Posterior cingulate gyrus (tissue), 11 donors: ENCODE measurements at places on chromosomes 5 and 9.

DNA sequence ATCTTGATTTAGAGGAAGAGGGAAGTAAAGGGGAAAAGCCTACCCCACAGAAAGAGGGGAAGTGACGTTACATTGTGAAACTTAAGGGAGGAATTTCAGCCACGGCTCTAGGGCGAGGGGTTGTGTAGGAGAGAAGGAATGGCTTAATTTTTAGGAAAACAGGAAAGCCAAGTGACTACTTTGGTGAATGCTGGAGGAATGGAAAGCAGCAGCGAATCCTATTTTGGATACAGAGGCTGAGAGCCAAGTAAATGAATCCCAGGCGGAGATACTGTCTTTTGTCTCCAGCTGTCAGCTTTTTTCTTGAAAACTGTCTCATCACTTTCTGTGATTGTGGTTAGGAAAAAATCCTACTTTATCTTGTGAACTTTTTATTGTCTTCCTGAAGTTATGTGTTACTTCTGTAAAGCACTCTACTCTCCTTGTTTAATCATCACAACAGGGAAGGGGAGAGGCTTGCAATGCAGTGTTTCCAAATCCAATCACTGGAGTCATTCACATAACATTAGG, 188.4 kb downstream of the TSSK1B start:
- no peak for DNase-seq

- DNase-seq: no peak
Measured at GRCh38 chr5:177545487-177546257, 8.7 kb downstream of the FAM193B start.

GRCh38 chr5:179836225-179837019, 15.7 kb downstream of the SQSTM1 start:
- DNase-seq: no peak

DNA sequence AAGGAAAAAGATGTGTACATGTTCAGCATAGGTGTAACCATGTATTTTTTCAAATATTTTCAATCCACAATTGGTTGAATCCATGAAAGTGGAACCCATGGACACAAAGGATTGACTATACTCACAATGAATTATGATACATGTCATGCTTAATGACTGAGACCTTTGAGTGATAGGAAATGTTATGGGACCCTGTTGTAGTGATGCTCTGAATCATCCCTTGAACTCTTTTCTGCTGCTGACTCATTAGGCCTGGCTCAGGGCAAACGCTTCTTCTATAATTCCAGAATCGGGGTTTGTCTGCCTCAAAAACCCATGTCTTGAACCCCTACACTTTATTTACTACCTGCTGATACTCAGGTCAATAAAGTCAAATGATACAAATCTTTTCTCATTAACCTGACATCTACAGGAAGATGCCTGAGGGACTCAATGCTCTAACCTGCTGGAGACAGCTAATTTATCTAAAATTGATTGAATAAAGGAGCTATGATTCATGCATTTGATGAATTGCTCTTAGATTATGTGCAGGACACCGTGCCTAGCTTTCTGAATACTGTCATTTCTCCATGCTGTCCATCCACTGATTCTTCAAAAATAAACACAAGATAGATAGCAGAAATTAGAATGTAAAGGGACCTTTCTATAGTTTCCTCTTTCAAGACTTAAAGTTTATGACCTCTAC, 260.1 kb downstream of the PRELID2 start:
- no peak for DNase-seq

- no peak for DNase-seq
Measured at GRCh38 chr5:148343603-148344487, 8.5 kb downstream of the SPINK9 start.

- DNase-seq: no peak
Measured at GRCh38 chr5:17444496-17444895, 53.5 kb upstream of the TAF11L2 start.

GRCh38 chr5:115892021-115892420, 50.3 kb downstream of the AP3S1 start:
- no peak for DNase-seq

GRCh38 chr5:83099001-83099400, 21.7 kb downstream of the XRCC4 start:
- no peak for DNase-seq

- DNase-seq: no peak
Measured at GRCh38 chr5:108876451-108876850, 128.8 kb downstream of the FER start.
